Activated T-cell treated with anti-CD3 and anti-CD28 coated beads, Interleukin-2, amount 50 U/mL, for 24 hours (primary cell): ENCODE measurements at places on chromosomes 3 and 15.

DNA sequence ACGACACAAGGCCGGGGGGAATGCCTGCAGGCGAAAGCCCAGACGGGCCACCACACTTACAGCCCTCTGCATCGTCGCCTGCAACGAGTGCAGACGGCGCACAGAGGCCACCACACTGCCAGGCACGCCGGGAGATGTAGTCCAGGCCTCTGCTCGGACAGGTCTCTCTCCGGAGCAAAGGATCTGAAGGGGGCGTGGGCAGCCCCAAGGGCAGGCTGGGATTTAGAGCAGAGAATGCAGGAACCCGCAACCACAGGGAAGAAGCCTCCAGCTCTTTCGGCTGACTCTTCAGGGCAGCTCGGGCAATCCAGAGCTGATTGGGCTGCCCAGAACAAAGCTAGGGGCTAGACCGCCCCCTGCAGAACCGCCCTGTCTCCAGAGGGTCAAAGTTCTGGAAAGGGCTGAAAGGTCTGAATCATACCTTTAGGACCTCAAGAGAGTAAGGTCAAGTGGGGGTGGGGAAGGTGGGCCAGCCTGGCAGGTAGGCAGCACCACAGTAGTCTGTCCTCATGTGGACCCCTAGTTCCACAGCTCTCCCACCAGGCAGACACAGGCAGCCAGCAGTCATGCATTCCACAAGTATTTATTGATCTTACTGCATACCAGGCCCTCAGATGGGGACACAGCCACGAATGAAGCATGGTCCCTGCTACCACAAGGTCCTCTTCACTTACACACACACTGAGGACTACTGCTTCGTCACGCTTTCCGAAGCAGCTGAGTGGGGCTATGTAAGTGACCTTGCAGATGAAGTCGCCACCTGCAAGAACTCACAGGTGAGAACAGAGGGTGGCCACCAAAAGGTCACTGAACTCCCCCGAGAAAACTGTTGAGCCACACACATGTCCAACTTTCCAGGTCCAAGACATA lies at the start of gene AMT:
Gene AMT (minus strand): TSS at position 95 of the 870 bp plus-strand sequence. CDS start 23 bp downstream, at position 72.
- DNase-seq: no peak

- no peak for DNase-seq
Observed at GRCh38 chr3:184914628-184915027, 102.7 kb downstream of the VPS8 start.

DNA sequence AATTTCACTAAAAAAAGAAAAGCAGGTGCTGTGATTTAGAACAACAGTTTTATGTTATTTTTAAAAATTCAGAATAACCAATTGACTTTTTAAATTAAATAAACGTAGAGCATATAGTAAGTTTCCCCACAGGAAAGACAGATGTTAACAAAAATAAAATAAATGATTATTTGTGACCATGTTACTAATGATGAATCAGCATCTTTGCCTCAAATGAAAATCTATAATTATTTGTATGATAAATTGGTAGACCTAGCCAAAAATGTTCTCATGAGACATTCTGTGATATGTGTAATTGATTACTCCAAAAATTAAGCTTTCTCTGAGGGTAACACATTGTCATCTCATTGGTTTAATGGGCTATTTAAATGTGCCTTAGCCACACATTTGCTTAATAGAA lies 948.0 kb downstream of the NAALADL2 start:
- no peak for DNase-seq

DNA sequence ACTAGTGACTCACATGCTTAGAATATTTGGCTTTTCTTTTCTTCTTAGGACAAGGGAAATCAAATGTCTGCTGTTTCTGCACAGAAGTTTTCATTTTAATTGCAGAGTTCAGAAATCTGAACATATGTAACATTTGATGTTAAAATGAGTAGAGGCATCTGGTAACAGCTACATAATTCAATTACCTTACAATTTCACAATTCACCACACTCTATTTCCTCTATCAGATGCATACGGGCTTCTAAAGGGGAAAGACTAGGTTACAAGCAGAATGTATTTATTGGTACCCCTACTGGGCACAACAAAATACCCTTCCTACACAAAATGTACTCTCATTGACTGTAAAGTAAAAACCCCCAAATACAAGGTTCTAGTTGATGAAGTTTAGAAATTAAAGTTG lies 176.0 kb downstream of the SOX2 start:
- no peak for DNase-seq

GRCh38 chr15:65954289-65954741 lies 85.0 kb downstream of the RAB11A start:
- no peak for DNase-seq

- no peak for DNase-seq
Observed at GRCh38 chr3:107683447-107683846, 160.7 kb downstream of the BBX start.

- no peak for DNase-seq
Observed at GRCh38 chr3:31039145-31039544, 144.7 kb upstream of the GADL1 start.

GRCh38 chr15:95018888-95019545 lies 787.7 kb downstream of the MCTP2 start:
- DNase-seq: no peak

DNA sequence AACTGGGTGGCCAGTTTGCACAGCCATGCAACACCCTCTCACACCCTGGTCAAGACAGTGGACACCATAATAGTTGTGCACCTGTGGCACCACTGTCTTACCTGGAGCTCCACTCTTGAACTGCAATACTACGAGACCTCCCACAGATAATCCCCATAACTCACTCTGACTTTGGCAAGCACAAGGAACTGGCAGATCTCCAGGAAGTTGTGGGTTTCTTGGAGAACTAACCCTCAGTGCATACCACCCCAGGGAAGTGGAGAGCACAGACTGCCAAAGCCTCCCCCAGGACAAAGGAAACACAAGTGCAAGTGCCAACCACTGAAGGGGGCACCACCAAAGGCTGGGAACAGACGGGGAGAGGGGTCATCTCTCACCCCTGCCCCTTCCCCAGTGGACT lies 318.6 kb downstream of the SUCLG2 start:
- no peak for DNase-seq

DNA sequence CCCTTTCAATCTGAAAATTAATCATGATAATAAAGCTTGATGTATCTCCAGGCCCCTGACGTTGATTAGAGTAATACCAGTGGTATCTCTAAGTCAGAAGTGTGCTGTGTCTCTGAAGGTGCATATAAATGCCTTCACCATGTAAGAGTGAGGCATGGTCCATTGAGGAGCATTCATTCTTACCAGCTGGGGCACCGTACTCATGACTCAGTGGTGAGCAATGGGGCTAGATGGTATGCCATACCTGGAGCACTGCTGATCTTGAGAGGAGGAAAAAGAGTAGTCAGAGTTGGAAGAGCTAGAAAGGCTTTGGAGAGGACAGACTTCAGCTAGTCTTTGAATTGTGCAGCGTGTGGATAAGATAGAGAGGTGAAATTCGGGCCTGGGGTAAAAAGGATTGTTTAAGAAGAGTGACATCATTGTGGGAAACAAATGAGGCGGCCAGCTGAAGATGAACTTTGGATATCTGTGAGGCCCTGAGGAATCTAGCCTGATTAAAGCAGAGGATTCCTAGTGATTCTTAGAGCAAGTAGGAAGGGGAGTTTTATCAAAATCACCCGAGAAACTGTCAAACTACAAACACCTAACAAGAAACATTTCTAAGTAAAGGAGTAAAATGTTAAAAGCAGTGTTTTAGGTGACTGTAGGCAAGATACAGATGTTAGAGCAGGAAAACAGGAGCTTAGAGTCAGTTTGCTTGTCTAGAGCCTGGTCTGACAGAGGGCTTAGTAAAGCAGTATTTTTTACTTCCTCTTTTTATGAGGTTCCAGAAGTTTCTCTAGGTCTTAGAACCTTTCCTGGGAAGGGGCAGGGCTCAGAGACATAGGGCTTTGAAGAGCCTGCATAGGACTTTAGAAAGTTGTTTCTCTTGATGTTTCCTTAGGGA lies 13.6 kb downstream of the TMOD3 start:
- DNase-seq: no peak

DNA sequence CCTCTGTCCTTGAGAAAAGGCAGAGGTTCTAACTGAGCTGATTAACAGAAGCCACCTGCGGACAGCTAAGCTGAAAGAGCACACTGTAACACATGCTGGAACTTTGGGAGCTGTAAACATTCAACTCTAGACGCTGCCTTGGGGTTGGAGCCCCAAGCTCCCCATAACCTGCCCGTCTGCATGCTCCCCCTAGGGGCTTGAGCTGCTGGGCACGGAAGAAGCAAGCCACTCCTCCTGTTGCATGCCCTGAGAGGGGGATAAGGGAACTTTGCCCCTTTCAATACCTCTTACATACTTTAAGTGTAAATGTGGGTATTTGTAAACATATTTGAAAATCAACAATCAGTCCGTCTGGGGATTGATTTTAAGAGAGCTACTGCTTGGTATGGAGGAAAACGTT lies 188.4 kb downstream of the ADAMTSL3 start:
- no peak for DNase-seq

DNA sequence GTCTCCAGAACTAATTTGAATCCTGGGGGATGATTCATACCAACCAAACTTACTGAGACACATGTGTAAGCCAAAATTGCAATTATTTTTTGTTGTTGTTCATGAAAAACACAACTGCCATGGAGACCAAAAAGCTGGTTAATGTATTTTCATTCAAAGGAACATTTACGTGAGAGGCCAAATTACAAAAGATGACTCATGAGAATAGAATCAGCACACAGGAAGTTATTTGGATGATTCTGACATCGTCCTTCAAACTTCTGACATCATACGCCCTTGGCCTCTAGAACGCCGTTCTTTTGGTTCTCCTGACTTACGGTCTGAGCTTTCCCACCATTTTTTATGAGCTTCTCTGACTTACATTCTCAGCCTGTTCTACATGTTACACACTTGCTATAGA lies 3.0 kb upstream of the ZNF280D start:
- no peak for DNase-seq

DNA sequence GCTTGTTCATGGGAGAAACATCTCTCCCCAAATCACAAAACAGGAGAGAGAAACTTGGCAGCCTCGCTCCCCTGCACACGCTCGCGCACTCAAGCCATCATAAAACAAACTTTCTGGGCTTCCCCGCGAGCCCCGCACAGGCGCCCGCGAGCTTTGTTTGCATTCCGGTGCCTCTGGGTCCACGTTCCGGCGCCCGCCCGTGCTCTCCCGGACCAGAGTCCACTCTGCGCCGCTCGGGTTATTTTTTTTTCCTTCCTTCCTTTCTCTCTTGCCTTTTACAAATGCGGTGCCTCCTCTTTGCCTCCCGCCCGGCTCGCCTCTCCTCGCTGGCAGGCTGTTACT lies 363 bp downstream of the MAGI1 start:
- DNase-seq: no peak

DNA sequence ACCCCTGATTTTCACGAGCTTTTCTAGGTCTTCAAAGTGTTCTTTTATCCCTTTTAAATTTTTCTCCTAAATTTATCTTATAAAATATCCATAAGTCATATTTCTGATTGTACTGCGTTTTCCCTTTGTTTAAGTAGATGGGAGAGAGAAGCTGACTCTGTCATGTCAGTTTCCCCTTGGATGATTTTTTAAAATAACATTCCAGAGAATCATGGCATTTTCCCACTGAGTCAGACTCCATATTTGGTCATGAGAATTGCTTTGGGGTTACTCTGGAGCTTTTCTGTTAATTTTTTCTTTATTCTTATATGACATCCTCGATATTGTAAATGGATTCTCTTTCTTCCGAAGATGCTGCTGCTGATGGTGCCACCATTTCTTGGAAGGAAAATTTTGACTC lies 28.6 kb upstream of the UMPS start:
- DNase-seq: no peak

DNA sequence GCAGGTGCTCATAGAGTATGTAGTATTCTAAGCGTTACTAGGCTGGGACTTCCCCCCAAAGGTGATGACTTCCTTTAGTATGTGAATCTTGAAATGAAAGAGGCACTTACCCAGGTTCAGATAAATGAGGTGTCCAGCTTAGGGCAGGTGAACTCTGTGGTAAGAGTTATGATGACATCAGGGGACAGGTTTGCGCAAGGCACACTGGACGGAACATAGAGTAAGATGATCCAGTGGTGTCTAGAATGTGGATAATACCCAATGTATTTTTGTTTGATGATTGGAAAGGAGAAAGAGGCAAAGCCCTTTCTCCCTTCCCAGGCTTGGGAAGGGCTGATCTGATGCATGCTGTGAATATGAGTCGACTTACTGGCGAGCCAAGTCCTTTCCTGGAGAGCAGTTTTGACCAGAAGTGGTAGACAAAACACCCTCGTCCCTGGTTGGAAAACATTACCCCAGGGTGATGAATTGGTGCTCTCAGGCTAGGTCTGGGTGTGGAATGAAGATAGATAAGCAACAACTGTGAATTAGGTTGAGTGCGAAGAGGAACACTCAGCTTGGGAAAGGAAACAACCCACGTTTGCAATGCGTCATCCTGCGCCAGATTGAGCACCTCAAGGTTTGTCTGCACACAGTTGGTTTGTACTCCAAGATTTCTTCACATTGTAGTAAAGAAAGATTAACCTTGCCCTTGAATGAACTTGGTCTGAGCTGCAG lies 124.2 kb downstream of the GHSR start:
- no peak for DNase-seq

DNA sequence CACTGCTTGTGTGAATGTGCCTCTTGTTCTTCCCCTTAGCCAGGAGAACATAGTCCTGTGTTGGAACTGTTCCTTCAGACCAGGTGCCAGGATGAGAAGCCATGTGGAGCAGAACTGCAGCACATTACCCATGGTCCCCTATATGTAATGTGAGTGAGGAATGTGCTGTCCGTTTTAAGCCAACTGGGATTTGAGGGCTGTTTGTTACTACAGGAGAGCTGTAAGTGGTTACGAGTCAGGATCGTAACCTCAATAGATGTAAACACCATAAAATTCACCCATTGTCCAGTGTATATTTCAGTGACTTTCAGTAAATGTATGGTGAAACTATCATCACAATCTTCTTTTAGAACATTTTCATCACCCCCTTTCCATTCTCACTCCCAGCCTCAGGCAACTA lies 10.1 kb upstream of the SCAP start:
- DNase-seq: no peak

GRCh38 chr3:42502429-42503250 lies at the start of gene VIPR1:
Gene VIPR1 (plus strand): TSS chr3:42502643. CDS start chr3:42502736, 93 bp downstream.
- DNase-seq: peak; percentile 96

- DNase-seq: no peak
Observed at GRCh38 chr3:71458895-71459294, 124.6 kb downstream of the FOXP1 start.
